ENCODE measurements at places on chromosomes 3 and 15.

- no peak for DNase-seq
Observed at GRCh38 chr3:186070996-186071395, 37.9 kb downstream of the ETV5 start.

DNA sequence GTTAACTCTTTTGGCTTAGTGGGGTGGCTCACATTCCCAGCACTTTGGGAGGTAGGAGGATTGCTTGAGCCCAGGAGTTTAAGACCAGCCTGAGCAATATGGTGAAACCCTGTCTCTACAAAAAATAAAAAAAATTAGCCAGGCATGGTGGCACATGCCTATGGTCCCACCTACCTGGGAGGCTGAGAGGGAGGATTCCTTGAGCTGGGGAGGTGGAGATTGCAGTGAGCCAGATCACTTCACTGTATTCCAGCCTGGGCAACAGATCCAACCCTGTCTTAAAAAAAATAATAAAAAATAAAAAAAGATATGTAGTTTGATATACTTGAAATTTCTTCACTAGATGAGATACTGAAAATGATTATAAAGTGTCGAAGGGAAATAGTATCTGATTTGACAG is 178.8 kb downstream of the TCF12 start:
- DNase-seq = no peak

DNA sequence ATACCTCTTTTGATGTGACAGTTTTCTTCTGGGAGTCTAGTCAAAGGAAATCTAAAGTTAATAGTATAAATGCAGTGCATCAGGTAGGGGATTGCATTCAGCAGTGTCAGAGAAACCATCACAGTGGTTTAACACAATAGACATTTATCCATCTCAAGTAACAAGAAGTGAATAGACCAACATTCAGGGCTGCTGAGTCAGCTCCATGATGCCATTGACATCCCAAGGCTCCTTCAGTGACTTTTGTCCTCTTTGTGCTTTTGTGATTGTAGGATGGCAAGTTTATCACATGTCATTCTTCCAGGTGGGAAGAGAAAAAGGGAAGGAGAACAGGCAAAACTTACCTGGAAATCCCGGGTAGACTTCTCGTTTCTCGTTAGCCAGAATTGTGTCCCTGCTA is 158.3 kb downstream of the TMEM108 start:
- DNase-seq = no peak

- peak; percentile 37 for DNase-seq
Observed at GRCh38 chr3:50299929-50300680, 900 bp upstream of the HYAL3 start.

GRCh38 chr3:28667646-28668621 is 319.3 kb upstream of the AZI2 start:
- DNase-seq = peak; percentile 70

Data from right lobe of liver (tissue), 6 donors.